ENCODE measurements at places on chromosomes 13 and 19. TPM values are rescaled to one million over a fixed set of nuclear protein-coding genes. Genes with fewer than 3 reads are reported as not detected.

ZNF77 gene
- 4.3 TPM for total RNA-seq

FFAR1 gene
- total RNA-seq: not detected

IRGC gene
- total RNA-seq: not detected

BCL2L12 gene
- total RNA-seq: 5.1 TPM

EFNA2 gene
- not detected for total RNA-seq

OLFM4 gene
- total RNA-seq: 0.18 TPM

FAM216B gene
- total RNA-seq: not detected

CLIP3 gene
- total RNA-seq: 0.80 TPM

DNA sequence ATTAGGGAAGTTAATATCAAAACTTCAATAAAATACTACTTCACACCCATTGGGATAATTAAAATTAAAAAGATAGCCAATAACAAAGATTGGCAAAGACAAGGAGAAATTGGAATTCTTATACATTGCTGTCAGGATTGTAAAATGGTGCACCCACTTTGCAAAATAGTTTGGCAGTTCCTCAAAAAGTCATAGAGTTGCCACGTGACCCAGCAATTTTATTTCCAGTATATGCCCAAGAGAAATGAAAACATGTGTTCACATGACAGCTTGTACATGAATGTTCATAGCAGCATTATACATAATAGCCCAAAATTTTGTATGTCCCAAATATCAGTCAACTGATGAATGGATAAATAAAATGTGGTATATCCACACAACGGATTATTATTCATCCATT, 3.3 kb downstream of the MBD3L1 start:
- peaks cover 2% of the 10 kb centered on the region for H3K36me3 ChIP-seq
- H3K4me1 ChIP-seq: no peaks in the 10 kb centered on the region
- H3K27me3 ChIP-seq: no peaks in the 10 kb centered on the region
- no peak overlapping the region for H3K4me3 ChIP-seq
- no peak overlapping the region for H3K27ac ChIP-seq
- no peak for DNase-seq

GRCh38 chr19:43759515-43759914, 4.8 kb upstream of the SMG9 start:
- H3K4me1 ChIP-seq: peaks cover 31% of the 10 kb centered on the region
- no peak overlapping the region for H3K4me3 ChIP-seq
- H3K27ac ChIP-seq: peak overlapping the region; percentile 98
- H3K27me3 ChIP-seq: no peaks in the 10 kb centered on the region
- DNase-seq: no peak

DNA sequence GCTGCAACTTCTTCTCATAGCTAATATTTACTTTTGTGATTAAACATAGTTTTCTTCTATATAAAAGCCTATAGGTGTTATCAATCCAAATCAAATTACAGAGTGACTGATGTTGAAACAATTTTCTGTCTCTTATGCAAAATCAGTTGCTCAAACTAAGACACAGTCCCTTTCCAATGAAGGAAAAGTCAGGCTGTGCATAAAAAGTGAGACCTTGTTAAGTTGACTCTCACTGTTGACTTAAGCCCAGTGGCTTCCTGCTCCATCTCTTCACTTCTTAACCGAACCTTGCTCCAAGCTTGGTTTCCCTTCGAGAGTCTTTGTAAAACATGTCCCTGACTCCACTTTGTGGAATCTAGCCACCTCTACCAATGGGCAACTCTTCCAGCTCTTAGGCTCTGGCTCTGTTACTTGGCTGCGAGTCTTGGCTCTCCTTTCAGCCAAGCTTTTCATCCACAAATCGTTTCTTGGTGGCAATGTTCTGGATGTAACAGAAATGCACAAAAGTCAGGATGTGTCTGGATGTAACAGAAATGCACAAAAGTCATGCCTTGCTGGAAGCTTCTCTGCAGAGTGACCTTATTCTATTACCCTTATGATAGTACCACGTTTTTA, 118.9 kb downstream of the LIG4 start:
- H3K36me3 ChIP-seq: no peaks in the 10 kb centered on the region
- H3K4me1 ChIP-seq: no peaks in the 10 kb centered on the region
- no peak overlapping the region for H3K27ac ChIP-seq
- DNase-seq: no peak
- no peaks in the 10 kb centered on the region for H3K27me3 ChIP-seq

- H3K4me3 ChIP-seq: no peak overlapping the region
- no peaks in the 10 kb centered on the region for H3K27me3 ChIP-seq
- H3K36me3 ChIP-seq: no peaks in the 10 kb centered on the region
- H3K27ac ChIP-seq: peak overlapping the region; percentile 31
- H3K4me1 ChIP-seq: peaks cover 68% of the 10 kb centered on the region
- DNase-seq: no peak
These were observed 60.8 kb upstream of the MYCBP2 start for GRCh38 chr13:77387607-77388200.

DNA sequence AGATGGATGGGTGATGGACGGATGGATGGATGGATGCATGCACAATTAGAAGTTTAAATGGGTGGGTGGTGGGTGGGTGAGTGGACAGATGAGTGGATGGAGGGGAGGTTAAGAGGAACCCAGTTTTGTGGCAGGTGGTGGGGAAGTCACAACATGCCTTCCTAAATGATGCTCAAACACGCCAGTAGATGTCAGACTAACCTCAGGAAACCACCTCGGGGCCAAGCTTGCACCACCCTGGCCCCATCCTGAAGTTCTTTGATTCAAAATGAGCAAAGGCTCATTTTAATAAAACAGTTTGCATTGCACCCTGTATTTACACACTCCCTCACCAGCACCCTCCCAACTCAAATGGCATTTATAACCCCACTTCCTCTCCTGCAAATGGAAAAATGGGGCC, 91.4 kb upstream of the CACNA1A start:
- H3K36me3 ChIP-seq: no peaks in the 10 kb centered on the region
- DNase-seq: no peak
- no peak overlapping the region for H3K27ac ChIP-seq

- no peaks in the 10 kb centered on the region for H3K27me3 ChIP-seq
- DNase-seq: no peak
- peaks cover 47% of the 10 kb centered on the region for H3K4me1 ChIP-seq
- H3K27ac ChIP-seq: peak overlapping the region; percentile 29
- H3K4me3 ChIP-seq: peak overlapping the region; percentile 41
- no peaks in the 10 kb centered on the region for H3K36me3 ChIP-seq
These were observed 396 bp downstream of the RTN2 start for GRCh38 chr19:45496349-45496953.

DNA sequence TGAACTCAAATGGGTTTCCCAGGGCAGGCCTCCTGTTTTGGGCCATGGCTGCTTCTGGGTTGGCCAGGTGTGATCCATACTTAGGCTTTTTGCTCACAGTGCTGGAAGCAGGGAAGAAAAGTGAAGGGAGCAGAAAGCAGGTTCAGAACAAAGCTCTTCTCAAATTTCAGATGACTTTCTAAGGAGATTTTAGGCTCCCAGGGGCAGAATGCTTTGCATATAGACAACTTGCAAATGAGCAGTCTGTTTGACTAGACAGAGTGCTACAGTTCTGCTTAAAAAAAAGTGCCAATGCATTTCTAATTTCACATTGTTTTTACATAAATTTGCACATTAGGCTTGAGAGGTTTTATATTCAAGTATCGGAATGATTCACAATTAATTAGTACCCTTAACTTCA, 2.6 kb upstream of the SLC10A2 start:
- H3K4me3 ChIP-seq: no peak overlapping the region
- H3K27me3 ChIP-seq: no peaks in the 10 kb centered on the region
- H3K27ac ChIP-seq: no peak overlapping the region
- peaks cover 4% of the 10 kb centered on the region for H3K4me1 ChIP-seq

DNA sequence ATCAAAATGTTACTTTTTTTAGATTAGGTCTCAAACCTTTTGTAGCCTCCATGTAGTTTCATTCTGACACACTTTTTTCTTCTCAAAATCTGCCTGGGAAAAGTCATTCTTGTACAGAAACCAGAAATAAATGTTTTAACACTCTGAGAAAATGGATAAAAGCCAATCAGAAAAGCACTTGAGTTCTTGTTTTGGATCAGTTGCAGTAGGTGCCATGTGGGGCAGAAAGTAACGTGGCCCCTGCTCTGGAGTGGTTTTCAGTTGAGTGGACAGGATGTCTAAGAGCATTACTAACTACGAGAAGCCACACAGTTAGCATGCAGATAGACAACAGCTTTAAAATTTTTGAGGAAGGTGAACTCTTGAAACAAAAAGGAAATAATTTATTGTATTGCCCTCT, 19.1 kb downstream of the GPR183 start:
- no peak for DNase-seq
- H3K36me3 ChIP-seq: no peaks in the 10 kb centered on the region
- H3K27me3 ChIP-seq: no peaks in the 10 kb centered on the region
- H3K4me1 ChIP-seq: peaks cover 92% of the 10 kb centered on the region
- H3K4me3 ChIP-seq: no peak overlapping the region

- peaks cover 13% of the 10 kb centered on the region for H3K27me3 ChIP-seq
- DNase-seq: no peak
- no peaks in the 10 kb centered on the region for H3K36me3 ChIP-seq
These were observed 843 bp downstream of the MEX3D start for GRCh38 chr19:1567116-1567847.

DNA sequence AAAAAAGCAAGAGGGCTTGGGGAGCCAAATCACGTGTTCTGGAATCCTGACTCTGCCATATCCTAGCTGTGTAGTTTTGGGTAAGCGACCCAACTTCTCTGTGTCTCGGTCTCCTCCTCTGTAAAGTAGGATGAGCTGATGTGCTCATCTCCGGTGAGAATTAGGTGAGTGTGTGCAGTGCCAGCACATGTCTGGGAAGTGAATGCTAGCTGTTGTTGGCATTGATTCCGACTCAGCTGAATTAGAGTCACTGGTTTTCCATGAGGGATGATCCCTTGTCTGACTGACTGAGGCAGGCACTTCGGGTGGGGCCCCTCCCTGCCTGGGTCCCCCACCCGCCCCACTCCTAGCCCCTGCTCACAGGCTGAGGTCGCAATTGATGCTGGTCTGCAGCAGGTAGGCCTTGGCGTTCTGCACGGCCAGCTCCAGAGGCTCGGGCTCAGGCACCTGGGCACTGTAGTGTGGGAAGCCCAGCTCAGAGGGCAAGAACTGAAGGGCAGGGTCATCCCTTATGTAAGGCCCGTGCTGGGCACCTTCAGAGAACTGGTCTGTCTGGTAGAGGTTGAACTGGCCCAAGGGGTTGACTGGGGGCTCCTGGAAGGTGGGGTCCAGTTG, 835 bp downstream of the RSPH6A start:
- no peak for DNase-seq
- H3K27ac ChIP-seq: no peak overlapping the region
- no peaks in the 10 kb centered on the region for H3K36me3 ChIP-seq
- H3K4me1 ChIP-seq: peaks cover 33% of the 10 kb centered on the region
- H3K4me3 ChIP-seq: no peak overlapping the region

- H3K27me3 ChIP-seq: no peaks in the 10 kb centered on the region
- no peak overlapping the region for H3K4me3 ChIP-seq
- H3K36me3 ChIP-seq: no peaks in the 10 kb centered on the region
These were observed 9.6 kb downstream of the ZSCAN5C start for GRCh38 chr19:56211718-56212117.

- H3K27me3 ChIP-seq: no peaks in the 10 kb centered on the region
- no peaks in the 10 kb centered on the region for H3K36me3 ChIP-seq
- no peaks in the 10 kb centered on the region for H3K4me1 ChIP-seq
- DNase-seq: no peak
- H3K4me3 ChIP-seq: no peak overlapping the region
These were observed 59.4 kb downstream of the POSTN start for GRCh38 chr13:37539170-37539569.

- no peaks in the 10 kb centered on the region for H3K27me3 ChIP-seq
- DNase-seq: no peak
- H3K27ac ChIP-seq: no peak overlapping the region
- H3K4me1 ChIP-seq: no peaks in the 10 kb centered on the region
These were observed 17.6 kb downstream of the ACOD1 start for GRCh38 chr13:76965759-76966421.

DNA sequence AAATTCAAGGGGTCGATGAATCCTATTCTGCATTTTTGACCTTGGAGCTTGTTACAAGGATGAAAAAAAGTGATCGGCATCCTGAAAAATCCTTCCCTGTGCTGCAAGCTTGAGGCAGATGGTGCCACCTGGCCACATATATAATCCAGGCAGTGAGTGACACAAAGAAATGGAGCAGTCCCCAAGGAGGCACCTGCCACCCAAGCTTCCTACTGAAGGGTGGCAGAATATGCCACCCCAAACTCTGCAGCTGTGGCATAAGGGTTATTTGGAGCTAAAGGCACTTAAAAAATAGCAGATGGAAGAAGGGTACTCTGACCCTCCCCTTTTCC, 15.4 kb downstream of the TMEM272 start:
- no peaks in the 10 kb centered on the region for H3K36me3 ChIP-seq
- no peak for DNase-seq
- H3K4me3 ChIP-seq: no peak overlapping the region
- H3K27me3 ChIP-seq: no peaks in the 10 kb centered on the region
- H3K4me1 ChIP-seq: peaks cover 6% of the 10 kb centered on the region

DNA sequence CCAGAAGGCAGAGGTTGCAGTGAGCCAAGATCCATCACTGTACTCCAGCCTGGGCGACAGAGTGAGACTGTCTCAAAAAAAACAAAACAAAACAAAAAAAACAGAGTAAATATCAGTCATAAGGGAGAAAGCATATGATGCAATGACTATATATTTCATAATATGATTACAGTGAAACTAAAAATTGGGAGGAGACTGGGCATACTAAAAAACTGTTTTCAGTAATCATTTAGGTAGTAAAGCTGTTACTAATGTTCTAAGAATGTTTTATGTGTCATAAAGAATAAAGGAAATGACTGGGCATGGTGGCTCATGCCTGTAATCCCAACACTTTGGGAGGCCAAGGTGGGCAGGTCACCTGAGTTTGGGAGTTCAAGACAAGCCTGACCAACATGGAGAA, 15.9 kb downstream of the ZNF573 start:
- no peaks in the 10 kb centered on the region for H3K27me3 ChIP-seq
- no peaks in the 10 kb centered on the region for H3K4me1 ChIP-seq
- H3K36me3 ChIP-seq: no peaks in the 10 kb centered on the region
- H3K27ac ChIP-seq: no peak overlapping the region

DNA sequence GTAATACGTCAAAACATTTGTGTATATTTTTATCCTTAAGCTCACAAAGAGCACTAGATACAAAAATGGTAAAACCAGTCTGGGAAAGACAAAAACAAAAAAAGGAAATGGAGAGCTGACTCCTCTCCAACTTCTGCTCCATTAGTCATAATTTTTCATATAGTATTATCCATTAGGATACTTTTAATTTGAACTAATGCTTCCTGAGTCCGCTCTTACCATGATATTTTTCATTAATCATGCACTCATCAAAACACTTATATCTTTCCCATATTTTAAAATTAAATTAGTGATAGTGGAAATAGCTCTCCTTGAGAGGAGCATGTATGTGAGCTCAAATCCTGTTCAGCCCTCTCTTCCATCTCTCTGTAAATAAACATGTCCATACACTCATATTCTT, 1093.0 kb upstream of the MIR17HG start:
- no peaks in the 10 kb centered on the region for H3K36me3 ChIP-seq
- H3K27ac ChIP-seq: no peak overlapping the region
- DNase-seq: no peak
- no peak overlapping the region for H3K4me3 ChIP-seq

GRCh38 chr13:113769106-113769505, 10.1 kb downstream of the TMEM255B start:
- no peak for DNase-seq
- no peak overlapping the region for H3K27ac ChIP-seq
- peaks cover 12% of the 10 kb centered on the region for H3K36me3 ChIP-seq

- no peak overlapping the region for H3K4me3 ChIP-seq
- no peaks in the 10 kb centered on the region for H3K36me3 ChIP-seq
- no peak overlapping the region for H3K27ac ChIP-seq
- H3K4me1 ChIP-seq: no peaks in the 10 kb centered on the region
- no peak for DNase-seq
- H3K27me3 ChIP-seq: no peaks in the 10 kb centered on the region
These were observed 13.8 kb upstream of the SLC1A5 start for GRCh38 chr19:46802152-46802551.

GRCh38 chr19:7597689-7598088, 2.0 kb downstream of the CAMSAP3 start:
- no peaks in the 10 kb centered on the region for H3K27me3 ChIP-seq
- H3K4me3 ChIP-seq: no peak overlapping the region
- DNase-seq: no peak
- no peak overlapping the region for H3K27ac ChIP-seq

Data from esophagus squamous epithelium (tissue), 5 donors.